ENCODE measurements at places on chromosomes 2 and 18.
A peak's percentile ranks its signal among the peaks of the same experiment; 100 is the strongest.

DNA sequence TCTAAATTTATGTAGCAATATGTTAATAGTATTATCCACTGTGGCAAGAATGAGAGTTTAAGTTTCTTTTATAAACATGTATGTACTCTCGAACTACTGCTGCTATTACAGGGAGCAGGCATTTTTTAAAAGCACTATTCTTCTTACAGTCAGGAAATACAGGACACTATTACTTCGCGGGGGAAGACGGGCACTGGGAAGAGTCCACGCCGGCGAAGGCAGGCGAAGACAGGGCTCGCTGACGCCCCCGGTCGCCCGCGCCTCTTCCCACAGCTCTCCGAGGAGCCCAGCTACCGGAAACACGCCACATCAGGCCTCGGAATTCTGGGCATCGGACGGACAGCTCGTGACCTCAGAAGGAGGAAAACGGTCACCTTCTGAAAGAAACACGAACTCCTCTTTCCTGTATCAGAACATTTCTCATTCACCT lies 90.2 kb downstream of the FAM161A start:
- DNase-seq, result no peak

- DNase-seq, result no peak
Measured at GRCh38 chr18:340044-340443, 72.2 kb upstream of the THOC1 start.

- no peak for DNase-seq
Measured at GRCh38 chr18:62616331-62616805, 93.5 kb downstream of the ZCCHC2 start.

DNA sequence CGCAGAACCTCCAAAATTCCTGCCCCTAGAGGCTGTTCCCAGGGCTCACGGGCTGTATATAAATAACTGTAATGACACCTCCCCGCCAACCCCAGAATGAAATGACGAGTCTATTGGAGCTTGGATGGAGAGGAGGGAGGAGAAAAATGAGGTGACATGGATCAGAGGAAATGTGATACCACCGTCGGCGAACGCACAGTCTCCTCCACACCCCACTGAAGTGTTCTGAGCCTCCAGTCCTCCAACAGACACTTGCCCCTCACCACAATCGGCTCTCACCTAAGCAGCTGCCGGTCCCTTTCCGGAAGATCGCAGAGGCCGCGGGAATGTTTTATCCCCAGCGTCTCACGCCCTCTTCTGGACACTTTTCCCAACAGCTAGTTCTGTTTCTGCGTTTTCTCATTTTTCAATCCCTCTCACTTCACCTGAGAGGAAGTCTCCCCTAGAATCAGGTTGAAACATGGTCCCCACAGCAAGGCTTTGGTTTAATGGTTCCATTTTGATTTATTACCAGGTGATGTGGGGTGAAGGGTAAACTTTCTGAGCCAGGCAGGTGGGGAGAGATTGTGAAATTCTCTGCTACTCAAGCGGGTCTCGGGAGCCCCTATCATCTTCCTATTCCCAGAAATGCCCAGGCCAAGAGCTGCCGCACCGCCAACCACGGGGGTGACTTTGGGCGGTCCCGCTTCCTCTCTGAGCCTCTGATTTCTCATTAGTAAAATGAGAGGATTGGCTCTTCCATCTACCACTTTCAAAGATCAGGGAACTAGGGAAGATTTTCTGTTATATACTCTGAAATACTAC lies 9.1 kb upstream of the MYO5B start:
- DNase-seq, result peak; percentile 42

- no peak for DNase-seq
Measured at GRCh38 chr2:44126106-44126797, 42.4 kb upstream of the PPM1B start.

DNA sequence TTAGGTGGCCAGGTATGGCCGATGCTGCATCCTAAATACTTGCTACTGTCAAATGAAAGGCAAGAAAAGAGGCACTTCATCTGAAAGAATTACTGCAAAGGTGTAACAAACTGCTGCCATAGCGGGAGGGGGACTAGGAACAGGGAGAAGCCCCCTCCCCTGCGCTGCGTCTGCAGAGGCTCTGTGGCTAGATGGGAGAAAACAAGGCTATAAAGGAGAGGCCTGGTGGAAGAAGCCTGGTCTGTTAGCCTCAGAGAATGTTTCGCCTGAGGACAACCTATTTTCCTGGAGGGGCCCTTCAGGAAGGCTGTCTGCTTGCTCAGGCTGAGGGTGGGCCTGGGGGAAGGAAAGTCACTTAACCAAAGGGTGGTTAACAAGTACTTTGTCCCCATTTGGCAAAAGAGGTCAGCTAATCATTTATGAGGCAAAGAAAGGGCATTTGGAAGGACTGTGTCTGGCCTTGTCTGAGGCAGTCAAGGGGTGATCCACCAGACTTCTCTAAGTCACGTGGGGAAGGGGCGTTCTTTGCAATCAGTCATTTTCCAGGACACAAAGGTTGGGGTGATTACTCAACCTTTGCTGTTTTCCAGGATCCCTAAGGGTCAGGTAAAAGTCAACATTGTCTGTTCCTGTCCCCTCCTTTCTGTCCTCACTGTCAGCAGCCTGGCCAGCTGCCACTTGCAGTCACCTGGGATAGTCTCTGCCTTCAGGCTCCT lies 103.0 kb upstream of the TMEM200C start:
- no peak for DNase-seq

- peak; percentile 20 for DNase-seq
Measured at GRCh38 chr2:168336786-168337388, 89.5 kb upstream of the STK39 start.

DNA sequence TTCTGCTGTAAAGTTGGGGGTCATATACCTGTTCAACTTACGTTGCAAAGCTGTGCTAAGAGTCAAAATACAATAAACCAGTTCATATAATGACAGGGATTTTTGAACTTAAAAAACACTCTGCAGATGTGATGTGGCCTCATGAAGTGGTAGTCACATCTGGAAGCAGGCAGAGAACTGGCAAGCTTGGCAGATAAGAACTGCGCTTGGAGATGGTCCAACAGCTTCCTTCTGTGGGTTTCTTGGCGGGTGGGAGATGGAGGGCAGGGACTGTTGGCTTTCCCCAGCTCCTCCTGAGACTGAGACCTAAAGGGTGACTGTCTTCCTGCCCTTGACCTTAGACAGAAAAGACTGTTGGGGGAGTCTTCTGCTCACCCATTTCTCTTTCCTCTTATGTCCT lies 140.4 kb downstream of the CTIF start:
- peak; percentile 64 for DNase-seq

GRCh38 chr2:233227346-233227978 lies 24.0 kb upstream of the ATG16L1 start:
- DNase-seq, result no peak

DNA sequence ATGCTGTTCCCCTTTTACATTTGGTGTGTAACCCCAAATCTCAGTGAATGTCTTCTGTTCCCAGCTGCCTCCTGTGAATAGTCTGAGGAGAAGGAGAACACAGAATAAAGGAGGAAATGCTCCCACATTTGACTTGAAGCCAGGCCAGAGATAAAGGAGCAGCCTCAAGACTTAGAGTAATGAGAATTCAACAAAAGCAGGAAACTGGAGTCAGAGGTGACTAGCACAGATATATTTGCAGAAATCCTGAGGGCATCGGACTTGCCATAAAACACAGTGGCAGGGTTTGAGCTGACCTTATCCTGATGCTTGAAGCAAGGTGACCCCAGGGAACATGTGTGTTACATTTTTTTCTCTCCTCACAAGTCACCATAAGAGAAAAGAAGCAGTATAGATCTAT lies 291.4 kb upstream of the RND3 start:
- no peak for DNase-seq

Data from common myeloid progenitor, CD34-positive (primary cell).